ENCODE measurements at places on chromosomes 13 and 19.

GRCh38 chr19:17647071-17648020 is 40.8 kb downstream of the UNC13A start:
- DNase-seq = no peak

DNA sequence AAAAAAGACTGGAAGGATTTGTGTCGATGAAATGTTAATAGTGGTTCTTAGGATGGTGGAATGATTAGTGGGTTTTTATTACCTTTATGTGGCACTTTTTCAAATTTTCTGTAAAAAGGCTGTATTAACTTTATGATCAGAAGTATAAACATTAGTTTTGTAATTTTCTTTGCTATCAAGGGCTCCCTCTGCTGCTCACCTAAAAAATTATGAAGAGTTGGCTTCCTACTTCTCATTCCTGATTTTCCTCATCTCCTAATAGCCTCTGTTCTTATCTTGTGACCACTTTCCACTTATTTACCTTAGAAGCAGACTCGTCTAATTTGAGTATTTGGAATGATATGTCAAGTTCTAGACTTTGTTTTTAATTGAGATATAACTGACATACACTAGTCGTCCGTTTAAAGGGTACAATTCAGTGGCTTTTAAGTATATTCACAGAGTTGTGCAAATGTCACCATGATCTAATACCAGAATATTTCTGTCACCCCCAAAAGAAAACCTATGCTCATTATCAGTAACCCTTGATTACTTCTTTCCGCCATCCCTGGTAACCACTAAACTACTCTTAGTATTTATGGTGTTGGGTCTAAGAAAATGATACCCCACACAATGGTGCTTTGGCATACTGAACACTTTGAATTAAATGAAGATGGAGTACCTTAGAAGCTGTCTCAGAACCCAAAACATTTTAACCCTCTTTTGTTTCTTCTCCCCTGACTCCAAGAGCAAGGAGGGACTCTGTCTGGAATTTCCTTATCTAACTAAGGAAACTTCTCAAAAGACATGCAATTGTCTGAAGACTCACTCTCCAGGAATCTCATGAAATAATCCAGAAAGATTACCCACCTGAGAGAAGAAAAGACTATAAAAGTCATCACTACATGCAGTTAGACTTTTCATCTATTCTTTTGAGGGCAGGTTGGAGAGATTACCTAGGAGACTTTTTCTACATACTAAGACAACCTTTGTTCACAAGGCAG is 311.3 kb downstream of the DLEU7 start:
- no peak for DNase-seq

- DNase-seq = no peak
These were observed 8.4 kb downstream of the DNM2 start for GRCh38 chr19:10726268-10726667.

DNA sequence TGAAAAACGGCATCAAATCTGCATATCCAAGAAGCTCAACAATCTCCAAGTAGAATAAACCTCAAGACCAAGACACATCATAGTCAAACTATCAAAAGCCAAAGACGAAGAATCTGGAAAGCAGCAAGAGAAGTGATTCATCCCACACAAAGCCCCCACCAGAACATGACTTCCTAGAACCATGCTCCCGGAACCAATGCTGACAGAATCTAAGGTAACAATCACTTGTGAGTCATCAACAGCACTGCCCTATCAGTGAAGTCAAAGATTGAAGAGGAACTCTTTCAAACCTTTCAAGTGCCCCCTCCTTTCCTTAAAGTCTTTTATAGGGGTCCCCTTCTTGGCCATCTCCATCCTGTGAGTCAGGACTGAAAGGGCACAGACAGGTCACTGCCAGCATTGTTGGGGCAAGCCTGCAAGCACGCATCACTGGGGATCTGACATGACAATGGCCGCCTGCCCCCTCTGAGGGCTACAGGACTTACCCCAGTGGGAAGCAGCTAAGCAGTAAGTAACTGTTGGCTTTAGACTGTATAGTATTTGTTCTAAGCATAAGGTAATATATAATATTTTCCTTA is at the start of gene CCDC70:
TSS of gene CCDC70 (plus strand) at position 247 of the 578 bp plus-strand sequence. CDS start 3,443 bp downstream, outside the sequence.
- DNase-seq = no peak

- DNase-seq = no peak
These were observed at the start of gene S1PR2 for GRCh38 chr19:10230861-10231611. Gene S1PR2 (minus strand): TSS chr19:10231331. CDS start chr19:10224905, 6,426 bp downstream.

DNA sequence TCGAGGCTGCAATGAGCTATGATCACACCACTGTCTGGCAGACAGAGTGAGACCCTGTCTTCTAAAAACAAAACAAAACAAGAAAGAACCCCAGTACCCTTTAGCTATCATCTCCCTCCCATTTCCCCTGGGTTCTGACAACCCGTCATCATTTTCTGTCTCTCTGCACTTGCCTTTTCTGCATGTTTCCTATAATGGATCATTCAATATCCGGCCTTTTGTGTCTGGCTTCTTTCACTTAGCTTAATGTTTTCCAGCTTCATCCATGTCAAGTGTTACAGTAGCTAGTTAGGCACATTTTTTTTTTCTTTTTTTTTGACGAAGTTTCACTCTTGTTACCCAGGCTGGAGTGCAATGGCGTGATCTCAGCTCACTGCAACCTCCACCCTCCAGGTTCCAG is 16.5 kb downstream of the AP2S1 start:
- DNase-seq = no peak

- no peak for DNase-seq
These were observed 98.6 kb downstream of the GADD45B start for GRCh38 chr19:2574478-2574931.

- peak; percentile 67 for DNase-seq
These were observed at the start of gene DNASE2 for GRCh38 chr19:12881172-12881808. Gene DNASE2 (minus strand): TSS chr19:12881449. CDS start chr19:12881375, 74 bp downstream.

DNA sequence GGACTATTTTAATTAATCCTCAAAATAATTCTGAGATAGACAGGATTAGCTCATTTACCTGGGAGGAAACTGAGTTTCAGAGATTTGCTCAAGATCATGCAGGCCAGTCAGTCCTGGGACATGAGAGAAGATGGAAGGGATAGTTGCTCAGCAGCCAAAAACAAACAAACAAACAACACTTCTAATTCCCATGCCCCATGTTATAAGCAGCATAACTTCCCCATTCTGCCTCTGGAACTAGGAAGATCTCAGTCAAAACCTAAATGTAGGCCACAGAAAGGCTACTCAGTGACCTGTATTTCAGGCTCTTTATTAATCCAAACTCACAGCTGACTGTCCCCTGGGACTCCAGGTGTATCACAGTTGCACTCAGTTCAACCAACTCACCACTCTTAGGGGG is 489.2 kb upstream of the NBEA start:
- no peak for DNase-seq

DNA sequence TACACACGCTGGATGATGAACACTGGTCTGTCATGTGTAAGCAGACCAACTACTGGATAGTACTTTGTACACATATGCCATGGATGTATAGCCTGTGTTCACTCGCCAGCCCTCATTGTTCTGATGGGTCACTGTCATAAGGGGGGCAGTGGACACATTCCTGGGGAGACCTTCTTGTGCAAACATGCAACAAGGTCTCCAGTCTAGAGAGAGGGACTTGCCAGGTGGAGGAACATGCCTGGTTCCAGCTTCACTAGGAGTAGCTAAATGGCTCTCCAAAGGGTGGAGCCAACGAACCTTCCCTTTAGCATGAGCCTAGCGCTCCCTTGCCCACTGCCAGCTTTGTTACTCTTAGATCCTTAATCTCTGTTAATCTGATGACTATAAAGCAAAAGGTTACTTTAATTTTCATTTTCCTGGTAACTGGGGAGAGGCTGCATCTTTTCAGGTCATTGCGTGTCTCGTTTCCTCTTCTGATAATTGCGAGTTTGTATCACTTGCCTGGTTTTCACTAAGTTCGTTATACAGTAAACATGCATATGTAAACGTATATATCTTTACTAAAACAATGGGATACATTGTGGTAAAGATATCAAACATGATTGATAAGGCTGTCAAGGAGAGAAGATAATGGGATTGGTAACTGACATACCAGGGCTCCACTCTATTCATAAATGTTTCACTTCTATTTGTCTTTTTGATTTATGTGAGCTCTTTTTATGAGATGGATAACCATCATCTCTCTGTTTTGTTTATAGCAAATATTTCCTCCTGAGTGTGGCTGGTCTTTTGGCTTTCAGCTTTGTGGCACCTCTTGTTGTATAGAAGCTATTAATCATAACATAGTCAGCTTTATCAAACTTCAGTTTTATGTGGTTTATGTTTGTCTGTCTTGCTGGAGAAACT is 235.2 kb upstream of the SGCG start:
- DNase-seq = no peak

- no peak for DNase-seq
These were observed 1344.6 kb downstream of the OLFM4 start for GRCh38 chr13:54373211-54373610.

DNA sequence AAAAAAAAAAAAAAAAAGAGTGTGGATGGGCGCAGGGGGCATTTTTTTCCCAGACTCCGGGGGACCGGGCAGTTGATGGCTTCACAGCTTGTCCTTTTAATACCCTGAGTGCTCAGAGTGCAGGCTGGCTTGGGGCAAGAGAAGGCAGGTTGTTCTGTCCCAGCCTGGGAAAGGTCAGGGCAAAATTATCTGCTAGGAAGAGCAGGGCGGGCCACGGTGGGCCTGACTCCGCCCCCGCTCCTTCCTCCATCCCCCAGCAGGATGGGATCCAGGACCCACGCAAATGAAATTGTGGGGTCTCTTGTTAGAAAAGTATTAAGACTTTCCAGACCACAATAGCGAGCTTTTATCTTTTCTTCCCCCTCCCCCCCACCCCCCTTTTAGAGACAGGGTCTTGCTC is 70.7 kb downstream of the PTPRS start:
- no peak for DNase-seq

DNA sequence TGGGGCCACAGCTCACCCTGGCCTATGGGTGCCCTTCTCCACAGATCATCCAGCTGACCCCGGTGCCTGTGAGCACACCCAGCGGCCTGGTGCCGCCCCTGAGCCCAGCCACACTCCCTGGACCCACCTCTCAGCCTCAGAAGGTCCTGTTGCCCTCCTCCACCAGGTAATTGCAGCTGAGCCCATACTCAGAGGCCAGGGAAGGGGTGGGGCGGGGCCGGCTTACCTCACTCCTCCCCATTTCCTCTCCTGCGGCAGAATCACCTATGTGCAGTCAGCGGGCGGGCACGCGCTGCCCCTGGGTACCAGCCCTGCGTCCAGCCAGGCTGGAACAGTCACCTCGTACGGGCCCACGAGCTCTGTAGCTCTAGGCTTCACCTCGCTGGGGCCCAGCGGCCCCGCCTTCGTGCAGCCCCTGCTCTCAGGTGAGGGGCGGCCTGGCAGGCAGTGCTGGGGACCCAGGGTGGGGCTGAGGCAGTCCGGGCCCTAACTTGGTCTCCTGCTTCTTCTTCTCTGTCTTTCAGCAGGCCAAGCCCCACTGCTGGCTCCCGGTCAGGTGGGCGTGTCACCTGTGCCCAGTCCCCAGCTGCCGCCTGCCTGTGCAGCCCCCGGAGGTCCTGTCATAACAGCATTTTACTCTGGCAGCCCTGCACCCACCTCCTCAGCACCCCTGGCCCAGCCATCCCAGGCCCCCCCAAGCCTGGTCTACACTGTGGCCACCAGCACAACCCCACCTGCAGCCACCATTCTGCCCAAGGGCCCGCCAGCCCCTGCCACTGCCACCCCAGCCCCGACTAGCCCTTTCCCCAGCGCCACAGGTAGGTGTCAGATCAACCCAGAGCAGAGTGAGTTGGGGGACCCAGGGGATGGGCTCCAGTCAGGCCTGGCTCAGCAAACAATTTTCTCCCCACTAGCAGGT is 9.6 kb upstream of the PRR19 start:
- DNase-seq = no peak

DNA sequence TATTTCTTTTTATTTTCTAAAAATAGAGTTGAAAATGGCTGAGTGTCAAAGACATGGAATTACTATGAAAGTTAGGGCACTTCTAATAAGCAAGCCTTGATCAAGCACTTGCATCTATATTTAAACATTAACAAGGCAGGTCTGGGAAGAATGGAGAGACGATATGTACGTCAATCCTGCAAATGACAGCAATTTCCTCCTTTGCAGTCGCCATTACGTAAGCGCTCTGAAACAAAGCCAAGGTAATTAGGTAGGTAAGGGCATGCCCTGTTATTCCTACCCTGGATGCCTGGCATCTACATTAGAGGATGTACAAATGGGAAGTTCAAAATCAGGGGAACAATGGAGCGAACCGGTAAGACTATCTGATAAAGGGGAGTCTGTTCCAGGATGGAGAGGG is 664.0 kb upstream of the ARGLU1 start:
- DNase-seq = no peak

DNA sequence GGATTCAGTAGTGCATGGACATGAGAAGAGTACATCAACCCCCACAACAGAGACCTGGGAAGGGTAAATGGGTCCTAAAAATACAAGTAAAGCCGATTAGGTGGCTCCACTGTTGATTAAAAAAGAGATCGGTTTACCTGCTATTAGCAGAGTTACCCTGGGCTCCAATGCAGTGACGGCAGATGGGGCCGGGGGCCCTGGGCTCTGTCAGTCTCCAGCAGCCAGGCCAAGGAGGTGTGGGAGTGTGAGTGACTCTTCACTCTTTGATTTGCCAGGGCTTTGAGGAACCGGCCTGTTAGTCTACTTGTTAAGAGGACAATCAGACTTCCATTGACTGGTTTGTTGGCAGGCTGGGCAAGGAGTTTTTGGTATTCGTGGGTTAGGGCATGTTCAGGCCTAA is 1368.7 kb downstream of the UQCRFS1 start:
- no peak for DNase-seq

- DNase-seq = peak; percentile 56
These were observed 2.2 kb upstream of the CEACAM6 start for GRCh38 chr19:41753159-41753558.

GRCh38 chr19:51660975-51661600 is 14.5 kb upstream of the SIGLEC14 start:
- DNase-seq = peak; percentile 14

- DNase-seq = no peak
These were observed 4.8 kb downstream of the FCHO1 start for GRCh38 chr19:17755977-17756670.

DNA sequence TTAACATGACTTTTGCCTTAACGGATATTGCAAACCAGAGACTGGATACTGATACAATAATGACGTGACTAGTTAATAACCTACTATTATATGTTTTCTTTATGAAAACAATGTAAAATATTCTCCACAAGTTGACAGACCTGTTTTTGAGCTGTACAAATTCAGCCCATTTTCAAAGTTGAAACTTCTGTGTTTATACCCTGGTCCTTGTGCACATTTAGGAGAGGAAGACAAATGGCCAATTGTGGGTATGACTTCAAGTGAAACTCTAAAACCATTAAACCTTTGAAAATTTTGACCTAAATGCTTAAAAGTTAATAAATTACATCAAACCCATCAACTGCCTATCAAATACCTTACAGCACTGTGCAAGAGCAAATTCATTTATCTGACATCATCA is 8.9 kb downstream of the SPRY2 start:
- no peak for DNase-seq

GRCh38 chr13:78402708-78403400 is 200.5 kb downstream of the POU4F1 start:
- DNase-seq = no peak

Data from stimulated activated CD8-positive, alpha-beta memory T cell treated with anti-CD3 and anti-CD28 coated beads, Interleukin-7, amount 100 ng/mL, for 1 hour (primary cell).